ENCODE measurements at places on chromosomes 7 and 10.

DNA sequence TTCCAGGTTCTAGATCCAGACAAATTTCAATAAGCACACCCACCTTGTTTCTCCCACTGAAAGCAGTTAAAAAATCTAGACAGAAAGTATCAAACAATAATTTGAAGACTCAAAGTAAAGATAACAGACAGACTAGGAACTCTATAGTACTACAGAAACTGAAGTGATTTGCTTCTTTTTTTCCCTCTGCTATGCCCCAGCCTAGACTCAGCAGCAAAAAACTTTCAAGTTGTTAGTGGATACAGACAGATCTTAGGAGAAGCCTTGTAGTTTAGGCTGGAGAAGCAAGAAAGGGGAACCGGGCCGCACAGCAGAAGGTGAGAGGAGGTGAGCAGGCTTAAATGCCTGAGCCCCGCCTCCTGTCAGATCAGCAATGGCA is 65.1 kb downstream of the IGF2BP3 start:
- no peak for DNase-seq

- no peak for DNase-seq
Measured at GRCh38 chr7:34501156-34501555, 156.9 kb upstream of the NPSR1 start.

GRCh38 chr10:119784340-119785067 is 58.7 kb downstream of the INPP5F start:
- no peak for DNase-seq

- DNase-seq, result peak; percentile 68
Measured at GRCh38 chr7:108448584-108449505, 7.4 kb downstream of the NRCAM start.

DNA sequence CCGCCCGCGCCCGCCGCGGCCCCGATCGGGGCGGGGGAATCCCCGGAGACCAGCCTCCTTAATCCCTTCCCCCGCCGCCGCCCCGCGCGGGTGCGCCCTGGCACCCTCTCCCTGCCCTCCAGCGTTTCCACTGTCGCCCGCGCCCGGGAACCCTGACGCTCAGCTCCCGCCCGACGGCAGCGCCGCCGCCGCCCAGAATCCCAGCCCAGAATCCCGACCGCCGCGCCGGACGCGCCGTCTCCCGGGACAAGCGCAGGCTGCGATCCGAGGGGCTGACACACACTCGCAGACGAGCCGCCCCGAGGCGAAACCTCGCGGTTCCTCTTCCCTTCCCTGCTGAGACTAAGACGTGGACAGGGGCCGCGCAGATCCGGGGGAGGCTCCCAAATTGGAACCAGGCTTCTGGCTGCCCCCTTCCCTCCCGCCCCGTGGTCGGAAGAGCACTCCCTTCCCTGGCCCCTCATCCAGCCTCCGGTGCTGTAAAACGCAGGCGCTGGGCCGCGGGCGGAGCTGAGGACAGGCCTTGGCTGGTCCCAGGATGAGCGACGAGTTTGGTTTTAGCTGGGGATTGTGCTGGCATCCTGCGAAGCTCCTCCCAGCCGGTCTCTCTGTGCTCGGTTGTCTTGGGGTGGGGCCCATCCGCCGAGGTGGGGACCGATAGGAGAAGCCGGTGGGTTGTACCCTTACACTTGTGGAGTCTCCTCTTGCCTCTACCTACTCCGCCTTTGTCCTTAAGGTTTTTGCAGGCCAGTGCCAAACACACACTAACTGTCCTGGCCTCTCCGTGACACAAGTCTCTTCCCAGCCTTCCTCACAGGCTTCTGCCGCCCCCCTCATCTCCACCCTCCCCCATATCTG is 1.1 kb downstream of the MARVELD1 start:
- DNase-seq, result no peak

DNA sequence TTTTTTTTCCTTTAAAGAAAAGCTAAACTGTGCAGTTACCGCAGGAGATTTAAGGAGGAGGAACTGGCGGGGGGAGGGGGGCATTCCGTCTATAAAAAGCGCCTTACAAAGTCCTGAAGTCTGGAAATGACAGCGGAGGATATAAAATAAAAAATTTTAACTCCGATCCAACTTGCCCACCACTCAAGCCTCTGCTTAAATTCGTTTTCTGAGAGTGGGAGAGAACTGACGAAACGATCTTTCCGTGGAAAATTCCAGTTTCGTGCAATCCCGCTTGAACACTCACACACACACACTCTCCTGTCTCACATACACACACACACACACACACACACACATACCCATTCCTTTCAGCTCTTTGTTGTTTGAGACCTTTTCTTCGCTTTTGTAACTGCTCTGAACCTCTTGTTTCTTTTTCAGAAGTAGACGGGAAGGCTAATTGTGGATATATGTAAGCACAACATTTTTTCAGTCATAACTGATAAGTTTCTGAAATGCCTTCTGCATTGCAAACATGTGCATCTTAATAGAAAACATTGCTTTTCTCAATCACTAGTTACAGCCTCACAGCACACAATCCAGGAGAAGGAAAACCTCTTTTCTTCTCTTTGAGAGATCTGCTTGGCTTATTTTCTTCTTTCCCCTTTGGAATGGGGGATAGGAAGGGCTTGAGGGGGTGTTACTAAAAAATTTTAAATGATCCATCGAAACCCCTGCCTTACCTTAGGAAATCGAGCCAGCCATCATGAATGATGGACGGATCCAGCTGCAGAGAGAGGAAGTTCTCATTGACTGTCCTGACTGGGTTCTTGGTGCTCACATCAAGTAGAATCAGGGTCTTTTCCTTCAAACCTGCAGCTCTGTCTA is 628 bp downstream of the HPSE2 start:
- no peak for DNase-seq

GRCh38 chr10:76453997-76454396 is 1022.6 kb downstream of the LRMDA start:
- DNase-seq, result no peak

GRCh38 chr7:129959471-129960203 is 6.9 kb upstream of the UBE2H start:
- no peak for DNase-seq

All from NCI-H1417 treated with DMSO at 0.1 percent for 48 hours (cell line).